ENCODE measurements at places on chromosomes 1 and 21. TPM values are rescaled to one million over a fixed set of nuclear protein-coding genes. Genes with fewer than 3 reads are reported as not detected.

DNA sequence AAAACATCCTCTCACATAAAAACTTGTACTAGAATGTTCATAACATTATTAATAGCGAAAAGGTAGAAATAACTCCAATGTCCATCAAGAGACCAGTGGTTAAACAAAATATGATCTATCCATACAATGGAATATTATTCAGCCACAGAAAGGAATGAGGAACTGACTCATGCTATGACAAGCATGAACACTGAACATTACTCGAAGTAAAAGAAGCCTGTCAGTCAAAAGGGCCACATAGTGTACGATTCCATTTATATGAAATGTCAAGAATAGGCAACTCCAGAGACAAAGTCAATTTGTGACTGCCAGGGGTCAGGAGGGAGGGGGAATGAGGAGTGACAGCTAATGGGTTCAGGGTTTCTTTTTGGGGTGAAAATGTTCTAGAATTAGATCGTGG, 2.3 kb downstream of the VPS26C start:
- no peak for DNase-seq

GRCh38 chr1:33177996-33178540, 3.8 kb downstream of the TRIM62 start:
- no peak for DNase-seq

- DNase-seq = no peak
These were observed 30.8 kb downstream of the RPL5 start for GRCh38 chr1:92862605-92863004.

DNA sequence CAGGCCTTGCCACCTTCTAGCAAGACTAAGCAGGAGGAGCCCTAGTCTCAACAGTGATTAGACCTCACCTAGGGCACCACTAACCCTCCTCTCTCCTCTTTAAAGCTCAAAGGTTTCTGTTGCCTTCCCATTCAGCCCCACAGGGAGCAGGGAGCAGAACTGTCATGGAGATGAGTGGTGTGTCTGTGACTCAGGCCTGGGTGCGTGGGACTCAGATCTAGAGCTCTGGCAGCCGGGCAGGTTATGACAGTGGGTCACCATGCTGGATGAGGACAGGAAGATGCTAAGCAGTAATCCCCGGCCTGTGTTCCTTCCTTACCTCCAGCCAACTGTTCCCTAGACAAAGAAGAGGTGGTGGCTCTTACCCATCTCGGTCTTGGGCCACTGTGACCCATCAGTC, 60.1 kb upstream of the COA6 start:
- DNase-seq = no peak

- no peak for DNase-seq
These were observed 480 bp downstream of the CADM3 start for GRCh38 chr1:159171688-159172501.

GRCh38 chr1:57506941-57507340, 83.1 kb upstream of the DAB1 start:
- no peak for DNase-seq

- DNase-seq = no peak
These were observed 3.1 kb upstream of the PRKCZ start for GRCh38 chr1:2046953-2047748.

The SRM gene
- total RNA-seq = 35.0 TPM

The SEC16B gene
- 4.7 TPM for total RNA-seq

The TSTD1 gene
- not detected for total RNA-seq
